ENCODE measurements at places on chromosomes 12 and 14.

GRCh38 chr12:65881965-65882413 lies 57.7 kb downstream of the HMGA2 start:
- DNase-seq, result no peak

DNA sequence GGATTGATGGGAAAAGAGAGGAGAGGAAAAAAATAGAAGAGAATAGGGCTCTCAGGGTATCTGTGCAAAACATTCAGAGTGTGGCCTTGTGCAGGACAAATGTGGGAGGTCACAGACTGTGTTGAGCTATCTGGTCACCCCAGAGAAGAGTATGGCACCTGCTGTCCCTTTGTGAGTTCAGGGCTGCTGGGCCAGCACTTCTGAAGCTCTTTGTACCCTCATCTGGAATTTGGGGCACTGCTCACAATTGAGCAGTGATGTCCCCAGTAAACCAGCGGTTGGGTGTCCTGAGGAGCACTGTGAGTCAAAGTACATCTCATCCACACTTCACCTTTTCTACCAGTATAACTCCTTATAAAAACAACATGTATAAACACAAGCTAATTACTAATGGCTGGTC lies 2.6 kb upstream of the KRT81 start:
- DNase-seq, result no peak

DNA sequence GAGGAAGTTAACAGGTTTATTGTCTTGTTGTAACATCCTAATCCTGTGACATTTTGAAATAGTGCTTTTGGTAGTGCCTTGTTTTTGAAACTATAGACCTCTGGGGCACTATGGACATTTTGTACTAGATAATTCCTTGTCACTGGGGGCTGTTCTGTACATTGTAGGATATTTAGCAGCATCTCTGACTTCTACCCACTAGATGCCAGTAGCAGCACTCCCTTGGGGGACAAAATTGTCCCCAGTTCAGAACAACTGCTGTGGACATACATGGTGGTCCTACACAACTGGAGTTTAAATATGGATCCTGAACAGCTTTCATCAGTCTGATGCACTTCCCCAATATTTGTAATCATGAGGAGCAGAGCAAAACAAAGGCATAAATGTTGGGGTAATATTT lies 264.7 kb downstream of the RAD51B start:
- no peak for DNase-seq

GRCh38 chr12:104499668-104500332 lies 43.1 kb downstream of the CHST11 start:
- no peak for DNase-seq
